ENCODE measurements at places on chromosomes 7 and 10.
A peak's percentile ranks its signal among the peaks of the same experiment; 100 is the strongest.

DNA sequence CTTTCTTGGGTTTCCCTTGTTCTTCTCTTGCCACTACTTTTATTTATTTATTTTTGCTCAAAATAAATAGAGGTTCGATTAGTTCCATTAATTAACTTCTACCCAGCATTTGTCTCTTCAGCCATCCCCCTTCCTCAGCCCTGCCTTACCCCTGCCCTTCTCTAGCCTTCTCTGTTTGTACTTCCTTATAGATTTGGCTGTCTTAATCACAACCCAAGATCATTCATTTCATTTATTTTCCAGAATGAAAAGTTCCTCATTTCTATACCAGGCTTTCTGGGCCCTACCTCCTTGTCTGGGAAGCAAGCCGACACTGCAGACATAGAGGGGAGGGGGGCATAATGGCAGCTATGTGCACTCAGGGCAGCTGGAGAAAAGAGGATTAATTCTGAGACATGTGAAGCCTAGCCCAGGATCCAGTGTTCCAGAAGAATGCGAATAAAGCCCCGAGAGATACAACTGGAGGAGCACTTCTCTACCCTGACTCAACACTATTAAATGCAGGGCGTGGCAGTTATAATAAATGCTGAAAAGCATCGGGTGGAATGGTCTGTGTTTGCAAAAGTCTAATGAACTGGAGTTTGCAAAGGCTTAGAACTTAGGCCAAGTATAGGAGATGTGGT is 6.4 kb upstream of the PDCD4 start:
- DNase-seq = no peak

- DNase-seq = no peak
Measured at GRCh38 chr7:70426249-70426880, 705.6 kb upstream of the GALNT17 start.

- DNase-seq = peak; percentile 9
Measured at GRCh38 chr10:86179153-86179524, 187.5 kb downstream of the GRID1 start.

DNA sequence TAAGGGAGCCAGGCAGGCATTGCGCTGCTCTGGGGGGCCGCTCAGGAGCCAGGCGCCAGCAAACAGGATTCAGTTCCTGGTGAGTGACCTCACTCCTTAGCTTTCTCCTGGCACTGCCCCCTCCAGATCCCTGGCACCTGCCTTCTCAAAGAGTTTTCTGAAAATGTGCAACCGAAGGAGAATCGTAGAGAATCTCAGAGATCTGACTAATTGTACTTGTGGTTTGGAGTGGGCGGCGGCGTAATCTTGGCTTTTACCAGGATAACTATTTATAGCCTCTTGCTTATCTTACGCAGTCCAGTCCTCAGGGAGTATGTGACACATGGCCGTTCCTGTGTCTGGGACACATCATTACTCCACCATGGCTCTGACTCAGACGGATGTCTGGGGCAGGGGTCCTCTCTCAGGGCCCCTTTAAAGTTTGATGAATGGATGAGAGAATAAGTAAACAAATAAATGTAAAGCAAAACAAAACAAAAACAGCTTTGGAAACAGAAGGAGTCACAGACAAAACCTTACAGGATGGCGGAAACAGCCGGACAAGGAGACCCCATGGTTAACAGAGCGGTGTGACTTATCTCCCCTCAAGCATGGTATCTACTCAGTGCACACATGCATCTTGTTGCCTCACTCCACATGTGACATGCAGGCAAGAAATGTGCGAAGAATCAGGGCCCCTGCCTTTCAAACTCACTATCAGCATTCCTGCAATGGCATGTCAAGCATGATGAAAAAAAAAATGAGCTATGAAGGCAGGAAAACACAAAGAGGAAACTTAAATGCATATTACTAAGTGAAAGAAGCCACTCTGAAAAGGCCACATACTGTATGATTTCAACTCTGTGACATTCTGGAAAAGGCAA is 99.7 kb downstream of the TNS3 start:
- DNase-seq = no peak

- DNase-seq = no peak
Measured at GRCh38 chr10:121592155-121592890, 5.9 kb downstream of the FGFR2 start.

DNA sequence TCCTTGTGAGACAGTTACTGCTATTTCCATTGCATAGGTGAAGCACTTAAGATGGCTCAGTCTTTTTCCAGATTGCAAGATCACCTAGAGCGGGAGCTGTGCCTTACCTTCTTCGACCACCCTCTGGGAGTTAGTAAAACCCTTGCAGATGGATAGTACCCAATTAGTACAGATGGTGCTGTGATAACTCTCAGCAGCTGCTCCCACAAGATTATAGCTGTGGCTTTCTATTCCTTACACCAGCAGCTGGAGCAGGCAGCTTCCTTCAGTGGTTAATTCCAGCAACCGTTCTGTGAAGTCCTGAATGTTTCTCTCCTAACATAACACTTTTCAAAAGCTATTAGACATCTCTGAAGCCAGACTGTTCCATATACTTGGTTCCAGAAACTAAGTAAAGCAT is 796.8 kb downstream of the XPNPEP1 start:
- no peak for DNase-seq

DNA sequence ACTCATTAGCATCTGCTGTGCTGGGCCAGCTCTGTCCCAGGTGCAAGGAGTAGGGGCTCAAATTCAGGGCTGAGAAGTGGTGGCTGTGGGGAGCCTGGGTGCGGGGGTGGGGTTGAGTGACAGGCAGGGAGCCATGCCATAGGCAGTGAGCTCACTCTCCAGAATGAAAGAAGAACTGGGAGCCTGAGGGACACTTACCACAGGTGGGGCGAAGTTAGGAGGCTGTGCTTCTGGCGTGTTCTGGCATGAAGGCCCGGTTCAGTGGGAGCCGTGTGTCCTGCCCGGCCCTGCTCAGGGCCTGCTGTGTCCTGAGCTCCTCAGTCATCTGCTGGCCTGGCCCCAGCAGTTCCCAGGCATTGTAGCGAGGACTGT is 62.5 kb downstream of the MKI67 start:
- peak; percentile 47 for DNase-seq

DNA sequence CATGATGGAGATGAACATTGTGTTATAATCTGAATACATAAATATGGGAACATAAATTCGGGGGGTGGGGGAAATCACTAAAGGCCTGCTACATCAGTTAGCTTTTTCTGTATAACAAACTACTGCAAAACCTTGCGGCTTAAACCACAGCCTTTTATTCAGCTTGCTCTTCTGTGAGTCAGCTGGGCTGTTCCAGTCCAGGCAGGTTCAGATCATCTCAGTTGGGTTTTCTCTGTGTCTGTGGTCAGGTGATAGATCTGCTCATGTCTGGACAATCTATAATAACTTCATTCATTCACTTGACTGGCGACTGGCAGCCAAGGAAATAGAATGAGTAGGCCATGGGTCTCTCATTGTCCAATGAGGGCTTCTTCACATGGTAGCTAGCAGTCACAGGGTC is 23.5 kb downstream of the HTR7 start:
- no peak for DNase-seq

DNA sequence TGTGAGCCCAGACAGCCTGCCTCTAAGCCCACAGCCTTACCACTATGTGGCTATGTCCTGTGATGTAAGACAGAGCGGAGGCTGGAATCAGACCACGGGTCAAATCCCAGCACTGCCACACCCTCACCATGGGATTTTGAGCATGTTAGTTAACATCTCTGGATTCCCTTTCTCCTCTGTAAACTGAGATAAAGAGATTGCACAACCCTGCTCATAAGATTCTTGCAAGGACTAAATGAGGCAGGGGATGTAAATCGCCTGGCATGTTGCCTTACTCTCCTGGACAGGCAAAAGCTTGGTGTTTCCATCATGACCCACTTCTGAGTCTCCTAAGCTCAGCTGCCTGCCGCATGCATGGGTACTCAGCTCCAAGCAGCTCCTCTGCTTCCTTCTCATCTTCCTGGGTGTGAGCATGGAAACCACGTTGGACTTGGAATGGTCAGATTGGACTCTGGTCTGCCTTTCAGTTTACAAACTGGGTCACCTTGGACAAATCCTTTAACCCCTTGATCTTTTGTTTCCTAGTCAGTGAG is 41.3 kb upstream of the MTURN start:
- no peak for DNase-seq

DNA sequence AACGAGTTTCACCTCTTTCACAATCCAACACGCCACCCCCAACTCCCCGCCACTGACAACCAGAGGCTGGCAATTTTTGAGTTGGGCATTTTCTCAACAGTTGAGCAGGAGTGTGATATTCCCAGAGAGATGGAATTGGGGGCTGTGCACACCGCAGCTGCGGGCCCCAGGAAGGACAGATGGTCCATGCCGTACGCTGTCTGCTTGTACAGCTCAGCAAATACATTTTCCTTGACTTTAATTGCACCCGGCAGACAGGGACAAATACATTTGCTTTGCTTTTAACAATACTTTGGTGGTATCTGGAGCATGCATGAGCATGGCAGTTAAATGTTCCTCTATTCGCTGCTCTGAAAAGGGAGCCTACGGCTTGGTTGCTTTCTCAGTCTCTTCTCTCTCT is 354.2 kb upstream of the DPP6 start:
- no peak for DNase-seq

GRCh38 chr10:118720685-118721538 is 33.9 kb downstream of the CACUL1 start:
- peak; percentile 48 for DNase-seq

DNA sequence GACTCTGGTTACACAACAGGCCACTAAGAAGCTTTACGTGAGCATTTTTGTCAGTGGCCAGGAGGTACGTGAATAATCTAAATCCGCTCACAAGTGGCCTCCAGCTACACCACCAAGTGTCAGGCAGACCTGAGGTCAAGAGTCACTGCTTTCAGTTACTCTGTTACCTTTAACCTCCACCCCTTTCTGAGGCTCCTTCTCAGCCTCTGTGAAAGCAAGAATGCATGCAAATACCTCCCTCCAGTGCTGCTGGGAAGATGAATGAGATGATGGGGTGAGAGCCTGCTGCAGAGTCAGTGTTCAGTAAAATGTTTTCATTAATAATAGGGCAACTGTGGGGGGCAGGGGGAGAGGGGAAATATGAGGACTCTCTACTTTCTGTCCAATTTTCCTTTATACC is 11.2 kb downstream of the DDC start:
- DNase-seq = no peak

- DNase-seq = no peak
Measured at GRCh38 chr10:101229266-101230182, at the start of gene LBX1. TSS of gene LBX1 (minus strand) at chr10:101229463. CDS start at chr10:101228815, 648 bp downstream.

- DNase-seq = no peak
Measured at GRCh38 chr7:57425239-57425944, 24.6 kb upstream of the ZNF716 start.

DNA sequence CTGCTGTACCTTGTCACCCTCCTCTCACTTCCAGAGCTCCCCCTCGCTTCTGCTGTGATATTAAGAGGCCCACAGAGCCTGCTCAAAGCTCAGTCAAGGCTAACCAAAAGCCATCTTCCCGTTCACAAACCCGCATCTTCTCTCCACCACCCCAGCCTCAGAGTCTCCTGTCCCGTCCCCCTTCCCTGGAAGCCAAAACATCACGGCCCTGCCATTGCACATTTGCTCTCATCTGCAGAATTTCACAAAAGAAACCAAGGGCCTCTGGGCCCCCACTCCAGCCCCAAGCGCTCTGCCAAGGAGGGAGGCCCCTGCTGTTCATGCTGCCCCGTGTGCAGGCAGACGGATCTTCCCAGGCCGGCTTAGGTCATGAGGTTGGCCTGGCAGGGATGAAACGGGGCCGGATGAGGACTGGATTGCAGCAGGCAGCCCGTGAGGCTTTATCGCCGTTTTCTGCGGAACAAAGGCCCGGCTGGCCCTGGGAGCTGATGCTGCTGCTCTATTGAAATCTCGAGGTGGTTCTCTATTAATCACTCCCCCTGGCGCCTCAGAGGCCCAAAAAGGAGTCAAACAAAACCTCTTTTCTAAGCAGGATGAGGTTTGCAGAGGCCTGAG is 31.6 kb upstream of the FOXK1 start:
- no peak for DNase-seq

DNA sequence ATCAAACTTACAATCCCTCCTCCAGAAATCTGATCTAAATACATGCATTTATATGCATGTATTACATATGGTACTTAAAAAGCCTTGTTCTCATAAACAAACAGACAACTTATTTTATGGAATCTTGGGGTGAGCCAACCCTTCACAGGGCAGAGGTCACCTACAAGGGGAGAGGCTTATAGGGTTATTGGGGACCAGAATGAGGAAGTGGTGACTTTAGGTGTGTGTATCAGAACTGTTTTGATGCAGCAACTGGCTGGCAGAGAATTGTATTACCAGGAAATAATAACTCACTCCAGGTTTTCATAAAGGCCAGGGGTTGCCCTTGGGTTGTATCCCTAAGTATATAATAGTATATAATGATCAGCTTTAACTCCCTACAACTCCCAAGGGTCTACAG is 91.1 kb downstream of the SVIL start:
- DNase-seq = no peak

DNA sequence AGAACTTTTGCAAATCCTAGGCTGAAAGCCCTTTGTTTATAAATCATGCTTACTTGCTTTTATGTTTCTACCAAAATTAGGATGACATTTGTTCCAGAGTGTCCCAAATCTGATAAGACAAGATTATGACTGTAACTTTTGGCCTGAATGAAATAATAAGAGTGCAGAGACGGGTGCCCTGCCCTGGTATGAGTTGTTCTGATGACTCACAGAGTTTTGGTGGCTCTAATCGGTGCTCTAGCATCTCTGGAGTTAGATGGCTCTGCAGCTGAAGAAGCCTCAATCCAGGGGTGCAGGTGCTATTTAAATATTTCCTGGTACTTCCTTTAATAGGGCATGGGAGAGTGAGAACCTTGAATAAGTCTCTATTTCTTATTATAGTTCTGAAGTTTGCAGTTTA is 102.2 kb upstream of the ELMO1 start:
- DNase-seq = no peak

DNA sequence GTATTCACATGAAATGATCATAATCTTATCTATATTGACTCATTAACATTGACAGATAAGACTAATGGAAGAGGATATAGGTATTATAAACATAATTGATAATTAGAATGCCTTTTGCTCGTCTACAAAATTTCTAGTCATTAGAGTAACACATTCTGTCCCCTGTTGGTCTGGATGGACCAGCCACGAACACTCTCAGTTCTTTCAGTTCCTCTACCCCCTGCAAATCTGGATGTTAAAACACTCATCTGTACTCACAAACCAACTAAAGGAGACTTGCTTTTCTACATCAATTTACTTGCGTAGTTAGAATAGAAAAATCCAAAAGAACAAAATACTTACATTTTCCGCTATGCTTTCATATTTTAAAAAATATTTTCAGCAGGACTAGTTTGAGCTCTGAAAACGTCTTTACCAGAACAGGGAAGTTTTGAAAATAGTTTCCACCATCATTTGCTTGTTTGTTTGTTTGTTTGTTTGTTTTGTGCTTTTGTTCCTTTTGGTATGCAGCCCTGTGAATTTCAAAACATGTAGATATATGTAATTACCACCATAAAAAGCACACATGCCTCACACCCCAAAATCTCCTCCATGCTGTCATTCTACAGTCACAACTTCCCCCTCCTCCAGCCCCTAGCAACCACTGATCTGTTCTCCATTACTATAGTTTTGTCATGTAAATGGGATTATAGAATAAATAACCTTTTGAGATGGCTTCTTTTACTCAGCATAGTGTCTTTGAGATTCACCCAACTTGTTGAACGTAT is 103.8 kb downstream of the FZD1 start:
- no peak for DNase-seq
